Activated CD8-positive, alpha-beta memory T cell treated with anti-CD3 and anti-CD28 coated beads, Interleukin-2, amount 10 ng/mL, durations not matched to agents 7 days and 5 days (primary cell): ENCODE measurements at places on chromosomes 3 and 15. TPM values are rescaled to one million over a fixed set of nuclear protein-coding genes. Genes with fewer than 3 reads are reported as not detected.

GRCh38 chr15:67189326-67190051 is 65.0 kb downstream of the AAGAB start:
- DNase-seq: peak; percentile 37

DNA sequence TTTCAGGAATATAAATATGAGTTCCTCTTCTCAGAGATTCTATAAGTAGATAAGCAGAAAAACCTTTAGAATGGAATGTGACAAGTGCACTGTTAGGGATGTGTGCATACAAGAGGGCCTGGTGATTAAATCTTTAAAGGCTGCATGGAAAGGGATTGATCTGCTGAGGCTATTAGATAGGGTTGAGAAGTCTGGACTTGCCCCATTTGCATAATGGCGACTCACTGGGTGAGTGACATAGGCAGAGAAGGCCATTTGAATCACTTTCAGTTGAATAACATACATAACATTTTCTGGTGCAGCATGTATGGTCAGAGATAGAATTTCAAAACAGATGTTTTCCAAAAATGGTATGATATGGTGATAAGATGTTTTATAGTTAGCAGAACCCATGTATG is 156.9 kb downstream of the ZNF621 start:
- DNase-seq: no peak

DNA sequence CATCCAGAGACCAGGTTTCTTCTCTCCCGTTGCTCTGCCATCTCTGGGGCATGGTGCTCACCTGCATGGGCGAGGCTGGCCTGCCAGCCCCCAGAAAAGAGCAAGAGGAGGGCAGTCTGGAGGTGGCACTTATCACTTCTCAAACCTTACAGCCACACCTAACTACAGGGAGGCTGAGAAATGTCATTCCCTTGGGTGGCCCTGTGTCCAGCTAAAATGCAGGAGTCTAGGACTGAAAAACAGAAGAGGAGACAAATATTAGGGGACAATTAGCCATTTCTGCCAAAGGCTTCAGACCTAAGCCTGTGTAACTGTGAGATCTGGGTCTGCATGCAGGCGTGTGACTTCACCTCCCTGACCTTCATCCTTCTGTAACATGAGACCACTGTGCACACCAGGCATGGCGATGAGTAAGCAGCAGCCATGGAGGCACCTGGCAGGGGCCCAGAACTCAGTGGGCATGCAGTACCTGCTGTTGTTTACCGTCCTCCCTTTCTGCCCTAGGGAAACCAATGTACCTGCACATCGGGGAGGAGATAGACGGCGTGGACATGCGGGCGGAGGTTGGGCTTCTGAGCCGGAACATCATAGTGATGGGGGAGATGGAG is 83.4 kb downstream of the MESD start:
- DNase-seq: no peak

GRCh38 chr15:25850154-25851111 is 12.7 kb downstream of the ATP10A start:
- peak; percentile 83 for DNase-seq

DNA sequence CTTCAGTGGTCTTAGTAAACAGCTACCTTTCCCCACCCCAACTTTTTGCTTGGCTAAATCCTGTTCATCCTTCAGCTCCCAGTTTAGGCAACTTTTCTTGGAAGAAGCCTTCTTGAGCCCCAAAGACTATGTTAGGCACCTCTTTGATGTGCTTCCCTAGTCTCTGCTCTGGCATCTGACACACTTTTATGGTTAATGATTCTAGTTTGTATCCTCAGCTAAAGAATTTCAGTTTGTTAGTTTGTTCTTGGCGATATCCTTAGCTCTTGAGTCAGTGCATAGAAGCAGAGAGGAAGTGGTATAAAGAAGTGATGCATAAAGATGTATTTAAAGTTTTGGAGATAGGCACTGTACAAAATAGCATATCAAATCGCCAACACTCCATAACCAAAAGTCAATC is 168.4 kb downstream of the WDR72 start:
- no peak for DNase-seq

The CKMT1A gene
- total RNA-seq: not detected

The ZNF385D gene
- total RNA-seq: not detected
